ENCODE measurements at places on chromosomes 7 and 10. TPM values are rescaled to one million over a fixed set of nuclear protein-coding genes. Genes with fewer than 3 reads are reported as not detected.

The PTPRN2 gene
- total RNA-seq, result 2.8 TPM

The MAGI2 gene
- total RNA-seq, result 2.7 TPM

The TMEM139 gene
- 3.7 TPM for total RNA-seq

The CRPPA gene
- 0.26 TPM for total RNA-seq

The GIMAP6 gene
- not detected for total RNA-seq

The HELLS gene
- 2.8 TPM for total RNA-seq

The MRC1 gene
- under 0.01 TPM for total RNA-seq

The NUTM2A gene
- 0.26 TPM for total RNA-seq

The RSPH10B2 gene
- not detected for total RNA-seq

The PLXNA4 gene
- under 0.01 TPM for total RNA-seq

The CUZD1 gene
- 0.79 TPM for total RNA-seq

The SORCS1 gene
- not detected for total RNA-seq

The UCMA gene
- not detected for total RNA-seq

The CDK1 gene
- total RNA-seq, result 0.64 TPM

The SLC18A2 gene
- not detected for total RNA-seq

The RAPGEF5 gene
- 6.3 TPM for total RNA-seq

The FRMD4A gene
- total RNA-seq, result 3.2 TPM

The ANKRD30A gene
- not detected for total RNA-seq

The CTAGE4 gene
- 2.2 TPM for total RNA-seq

The ITPRIP gene
- total RNA-seq, result 12.9 TPM

The NPFFR1 gene
- not detected for total RNA-seq

The PVRIG gene
- not detected for total RNA-seq

The NXPH1 gene
- total RNA-seq, result not detected

The HTR5A gene
- not detected for total RNA-seq

The ETV1 gene
- 0.13 TPM for total RNA-seq

The DDX56 gene
- 56.2 TPM for total RNA-seq

The CALHM3 gene
- total RNA-seq, result not detected

The SPDYE1 gene
- total RNA-seq, result not detected

The SMURF1 gene
- total RNA-seq, result 42.4 TPM

The CHRM2 gene
- total RNA-seq, result not detected

The BAIAP2L1 gene
- total RNA-seq, result 22.4 TPM

The ACTL6B gene
- not detected for total RNA-seq

The WIPF3 gene
- under 0.01 TPM for total RNA-seq

The CEP55 gene
- total RNA-seq, result 2.0 TPM

The INMT gene
- 0.13 TPM for total RNA-seq

The EN2 gene
- not detected for total RNA-seq

The LRRD1 gene
- total RNA-seq, result 0.13 TPM

The GPR85 gene
- total RNA-seq, result 0.77 TPM
